ENCODE measurements at places on chromosomes 5 and 9.

DNA sequence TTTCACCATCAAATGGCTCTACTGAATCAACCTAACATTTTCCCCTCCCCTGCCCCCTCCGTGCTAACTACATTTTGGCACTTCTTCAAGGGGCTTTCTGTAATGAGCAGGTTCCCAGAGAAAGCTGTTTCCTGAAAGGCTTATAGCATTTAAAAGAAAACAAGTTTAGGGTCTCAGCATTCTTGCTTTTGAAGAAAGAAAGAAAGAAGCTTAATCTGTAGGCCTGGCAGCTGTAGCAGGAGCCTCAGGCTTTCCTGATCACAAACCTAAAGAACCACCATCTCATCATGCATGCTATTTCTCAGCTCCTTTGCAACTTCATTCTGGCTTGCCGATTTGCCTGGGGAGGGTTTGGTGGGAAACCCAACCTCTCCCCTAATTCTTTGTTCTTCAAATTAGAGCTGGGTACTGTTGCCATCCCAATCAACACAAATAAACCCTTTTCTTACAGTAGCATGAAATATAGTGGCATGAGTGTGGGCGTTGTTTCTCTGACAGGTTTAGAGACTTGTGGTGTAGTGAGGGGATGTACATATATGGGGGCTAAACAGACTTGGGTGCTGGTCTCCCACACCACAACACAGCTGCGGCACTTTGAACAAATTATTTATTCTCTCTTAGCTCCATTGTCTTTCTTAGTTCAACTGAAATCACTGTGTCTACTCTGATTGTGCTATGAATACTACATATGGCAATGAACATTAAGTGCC, 160.5 kb upstream of the TNC start:
- DNase-seq = no peak

DNA sequence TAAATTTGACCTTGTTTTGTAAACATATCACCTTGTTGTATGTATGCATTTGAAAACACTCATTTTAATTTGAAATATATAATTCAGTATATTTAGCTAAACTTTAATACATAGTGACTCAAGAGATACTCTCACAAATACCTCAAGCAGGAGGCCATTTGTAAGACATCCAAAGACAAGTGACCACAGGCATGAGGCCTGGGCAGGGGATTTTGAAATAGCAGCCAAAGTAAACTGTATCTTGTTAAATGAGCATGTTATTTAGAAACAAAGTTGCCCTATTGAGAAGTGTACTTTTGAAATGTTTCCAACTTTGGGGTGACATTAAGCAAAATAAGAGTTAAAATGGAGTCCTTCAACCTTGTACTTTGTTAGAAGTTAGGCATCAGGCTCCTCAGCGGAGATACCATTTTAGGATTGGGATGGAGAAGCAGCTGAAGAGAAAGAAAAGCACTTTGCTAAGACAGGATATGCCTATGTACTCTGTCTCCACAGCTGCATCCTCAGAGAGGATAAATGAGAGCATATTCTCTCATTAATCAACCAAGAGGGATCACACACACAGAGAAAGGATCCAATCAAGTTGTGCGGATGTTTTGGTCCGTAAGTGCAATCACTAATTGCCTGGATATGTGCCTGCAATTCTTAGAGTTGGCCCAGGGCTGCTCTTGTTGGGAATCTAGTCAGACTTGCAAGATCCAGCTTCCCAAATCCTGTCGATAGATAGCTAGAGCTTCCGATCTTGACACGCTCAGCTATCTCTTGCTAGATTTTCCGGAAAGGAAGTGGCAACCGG, 157.5 kb upstream of the HAPLN1 start:
- DNase-seq = no peak

DNA sequence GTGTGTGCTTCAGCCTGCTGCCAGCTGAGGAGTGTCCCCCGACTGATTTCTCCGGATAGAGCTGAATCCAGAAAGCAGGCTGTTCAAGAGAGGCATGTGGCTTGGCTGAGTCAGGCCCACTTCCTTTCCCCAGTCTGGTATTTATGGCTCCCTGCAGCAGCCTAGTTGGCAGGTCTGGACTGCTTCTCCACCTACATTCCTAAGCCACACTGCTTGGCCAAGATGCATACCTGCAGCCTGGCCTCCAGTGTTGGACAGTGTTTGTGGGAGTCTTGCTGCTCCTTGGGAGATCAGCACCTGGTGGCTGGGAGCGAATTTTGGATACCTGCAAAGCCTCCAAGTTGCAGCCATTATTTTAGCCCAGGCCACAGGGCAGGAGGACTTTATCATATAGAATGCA, 670.8 kb downstream of the ACTL7B start:
- no peak for DNase-seq

DNA sequence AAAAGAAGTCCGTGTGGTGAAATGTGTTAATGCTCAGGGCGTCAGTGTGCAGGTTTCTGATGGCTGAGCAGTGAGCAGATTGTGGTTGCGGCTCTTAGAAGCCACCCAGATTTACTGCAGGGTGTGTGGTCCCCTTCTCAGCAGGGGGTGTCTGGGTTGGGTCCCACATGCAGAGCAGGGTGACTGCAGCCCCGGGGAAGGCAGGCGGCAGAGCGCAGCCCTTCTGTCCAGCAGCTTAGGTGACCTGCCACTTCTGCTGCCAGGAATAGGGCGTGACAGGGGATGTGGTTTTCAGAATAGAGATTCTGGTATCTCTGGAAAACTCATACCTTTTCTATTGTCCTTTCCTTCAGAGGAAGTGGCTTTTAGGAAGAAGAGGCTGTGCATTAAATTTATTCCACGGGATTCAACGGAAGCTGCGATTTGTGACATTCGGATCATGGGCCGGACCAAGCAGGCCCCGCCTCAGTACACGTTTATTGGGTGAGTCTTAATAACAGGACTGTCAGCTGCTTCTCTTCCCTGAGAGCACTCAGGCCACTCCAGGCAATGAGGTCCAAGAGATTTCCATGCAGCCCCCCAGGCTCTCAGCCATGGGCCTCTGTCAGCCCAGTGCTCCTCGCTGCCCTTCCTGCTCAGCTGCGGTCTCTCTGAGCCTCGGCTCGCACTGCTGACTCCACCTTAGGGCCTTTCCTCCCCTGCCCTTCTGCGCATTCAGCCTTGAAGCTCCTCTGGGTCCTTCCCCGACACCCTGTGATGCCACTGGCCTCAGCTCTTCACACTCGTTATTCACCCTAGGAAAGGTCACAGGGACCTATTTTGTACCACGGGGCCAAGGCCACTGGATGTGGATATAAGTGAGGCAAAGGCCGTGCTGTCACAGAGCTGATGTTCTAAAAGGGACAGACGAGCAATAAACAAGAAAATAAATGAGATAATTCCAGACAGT, 65.4 kb downstream of the MVB12B start:
- DNase-seq = no peak

GRCh38 chr9:2274762-2275161, 259.6 kb downstream of the SMARCA2 start:
- DNase-seq = no peak

DNA sequence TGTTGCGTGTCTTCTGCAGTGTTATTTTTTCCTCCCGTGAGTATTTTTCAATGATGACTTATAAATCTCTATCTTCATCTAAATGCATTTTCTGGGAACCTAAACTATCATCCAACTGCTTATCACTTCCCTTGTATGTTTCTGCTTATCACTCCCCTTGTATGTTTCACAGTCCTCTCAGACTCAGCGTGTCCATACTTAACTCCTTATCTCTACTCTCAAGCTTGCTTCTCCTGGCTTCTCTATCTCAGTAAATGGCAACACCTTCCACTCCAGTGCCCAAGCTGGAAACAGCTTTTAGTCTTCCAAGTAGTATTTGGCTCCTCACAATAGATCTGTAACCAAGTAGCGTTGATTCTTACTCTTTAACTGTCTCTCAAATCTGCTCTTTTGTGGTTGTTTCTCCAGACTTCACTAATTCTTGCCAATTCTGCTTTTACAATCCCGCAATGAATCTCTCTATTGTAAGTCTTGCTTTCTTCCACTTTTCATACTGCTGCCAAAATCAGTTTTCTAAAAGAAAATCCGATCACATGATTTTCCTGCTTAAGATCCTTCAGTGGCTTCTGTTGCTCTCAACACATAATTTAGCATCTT, 33.8 kb upstream of the TXNDC8 start:
- no peak for DNase-seq

DNA sequence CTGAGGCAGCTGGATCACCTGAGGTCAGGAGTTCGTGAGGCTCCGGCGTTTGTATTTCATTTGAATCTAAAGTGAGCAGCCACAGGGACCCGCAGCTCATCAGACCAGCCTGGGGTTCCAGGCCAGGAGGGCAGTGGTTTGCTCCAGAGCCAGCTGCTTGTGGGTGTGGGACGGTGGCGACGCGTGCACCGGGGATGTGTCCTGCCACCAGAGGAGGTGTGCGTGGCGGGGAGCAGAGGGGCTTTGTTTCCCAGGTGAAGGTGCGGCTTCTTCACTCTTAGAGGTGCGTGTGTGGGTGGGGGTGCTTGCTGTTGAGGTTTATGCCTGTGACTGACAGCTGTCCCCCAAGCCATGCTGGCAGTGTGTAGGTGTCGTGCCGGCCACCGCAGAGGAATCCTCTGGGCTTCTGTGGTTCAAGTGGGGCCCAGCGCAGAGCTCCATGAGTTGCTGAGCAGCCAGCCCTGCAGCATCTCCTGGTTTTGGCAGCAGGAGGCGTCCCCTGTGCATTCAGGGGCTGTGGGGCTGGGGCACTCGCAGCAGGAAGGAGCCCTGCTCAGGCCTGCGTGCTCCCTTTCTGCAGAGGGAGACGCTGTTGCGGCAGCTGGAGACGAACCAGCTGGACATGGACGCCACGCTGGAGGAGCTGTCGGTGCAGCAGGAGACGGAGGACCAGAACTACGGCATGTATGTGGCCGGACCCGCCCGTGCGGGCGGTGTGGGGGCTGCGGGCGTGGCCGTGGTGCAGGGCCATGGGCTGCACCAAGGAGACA, 6.9 kb upstream of the AJM1 start:
- no peak for DNase-seq

All from CD4-positive, alpha-beta T cell treated with Interleukin-21 for 1 hour (primary cell).